ENCODE measurements at places on chromosomes 4 and X.
A peak's percentile ranks its signal among the peaks of the same experiment; 100 is the strongest.

GRCh38 chr4:53558065-53558801, 33.1 kb downstream of the LNX1 start:
- peak; percentile 87 for DNase-seq

GRCh38 chr4:38618505-38618904, 45.5 kb upstream of the KLF3 start:
- no peak for DNase-seq

- no peak for DNase-seq
Observed at GRCh38 chrX:82848111-82848510, 660.0 kb upstream of the POU3F4 start.

GRCh38 chr4:121728066-121728465, 31.3 kb upstream of the ANXA5 start:
- DNase-seq = peak; percentile 99

- peak; percentile 35 for DNase-seq
Observed at GRCh38 chr4:5824635-5825034, 68.3 kb downstream of the CRMP1 start.

DNA sequence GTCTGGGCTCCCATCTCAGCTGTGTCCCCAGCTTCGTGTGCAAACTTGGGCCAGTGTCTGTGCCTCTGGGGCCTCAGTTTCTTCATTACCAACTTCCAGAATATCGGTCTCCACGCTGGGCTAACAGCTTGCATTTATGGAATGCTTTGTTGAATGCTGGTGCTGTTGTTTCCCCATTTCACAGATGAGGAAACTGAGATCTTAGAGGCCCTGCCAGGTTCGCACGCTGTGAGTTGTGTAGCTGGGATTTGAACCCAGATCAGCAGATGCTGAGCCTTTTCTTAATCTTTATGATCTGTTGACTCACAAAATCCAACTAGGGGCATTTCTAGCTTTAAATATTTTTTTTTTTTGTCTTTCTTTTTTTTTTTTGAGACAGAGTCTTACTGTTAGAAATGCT, 101.5 kb upstream of the STX18 start:
- DNase-seq = no peak

DNA sequence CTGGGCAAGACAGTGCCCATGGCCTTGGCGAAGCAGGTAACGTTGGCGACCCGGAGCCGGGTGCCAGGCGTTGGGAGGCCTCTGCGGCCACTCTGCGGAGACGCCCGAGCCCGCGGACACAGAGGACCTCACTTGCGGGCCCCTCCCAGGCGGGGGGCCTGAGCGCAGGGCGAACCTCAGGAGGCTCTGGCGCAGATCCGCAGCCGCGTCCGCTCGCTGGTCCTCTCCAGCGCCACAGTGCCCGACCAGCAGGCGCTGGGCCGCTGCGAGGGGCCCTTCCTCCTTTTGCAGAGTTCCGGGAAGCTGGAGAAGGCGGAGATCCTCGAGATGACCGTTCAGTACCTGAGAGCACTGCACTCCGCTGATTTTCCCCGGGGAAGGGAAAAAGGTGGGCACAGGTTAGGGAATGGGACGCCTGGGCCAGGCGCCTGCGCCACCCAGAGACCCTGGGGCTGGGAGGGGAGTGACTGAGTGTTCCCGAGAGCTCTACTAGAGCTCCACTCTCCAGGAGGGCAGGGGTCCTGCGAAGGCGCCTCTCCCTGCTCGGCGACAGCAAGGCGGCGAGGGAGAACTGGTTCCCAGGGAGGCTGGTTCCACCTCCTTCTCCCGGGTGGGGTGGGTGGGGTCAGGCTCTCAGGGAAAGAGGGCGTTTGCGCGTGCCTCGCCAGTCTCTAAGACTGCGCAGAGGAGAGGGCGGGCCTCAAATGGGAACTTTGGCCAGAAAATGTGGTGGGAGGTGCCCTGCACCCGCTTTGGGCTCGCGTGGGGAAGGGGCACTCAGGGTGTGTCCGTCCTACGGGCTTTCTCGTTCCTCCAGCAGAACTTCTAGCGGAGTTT, 1.4 kb downstream of the HELT start:
- no peak for DNase-seq

GRCh38 chrX:42975906-42976305, 197.9 kb upstream of the PPP1R2C start:
- no peak for DNase-seq

- no peak for DNase-seq
Observed at GRCh38 chrX:77276742-77277141, 170.4 kb upstream of the FGF16 start.

GRCh38 chr4:113537628-113538027, 223.9 kb downstream of the CAMK2D start:
- no peak for DNase-seq

- DNase-seq = peak; percentile 1
Observed at GRCh38 chr4:104901438-104901837, 245.2 kb upstream of the TET2 start.

- DNase-seq = no peak
Observed at GRCh38 chrX:34053931-34054330, 78.2 kb downstream of the FAM47A start.

- DNase-seq = no peak
Observed at GRCh38 chrX:71282514-71283402, 677 bp upstream of the NONO start.

DNA sequence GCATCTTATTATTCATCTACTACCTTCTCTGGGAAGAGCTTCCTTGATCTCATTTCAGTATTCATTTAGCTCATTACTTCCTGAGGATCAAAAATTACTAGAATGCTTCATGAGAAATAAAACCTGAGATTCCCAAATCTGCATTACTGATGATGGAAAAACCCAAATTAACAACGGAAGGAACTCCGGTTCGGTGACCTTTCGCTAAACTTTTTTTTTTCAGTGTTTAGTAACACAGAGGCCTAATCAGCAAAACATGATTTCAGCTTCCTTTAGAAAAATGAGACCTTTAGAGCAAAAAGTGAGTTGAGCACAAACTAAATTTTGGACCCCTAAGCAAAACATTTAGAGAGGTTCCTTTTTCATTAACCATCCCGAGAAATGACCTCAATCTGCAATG, 229.2 kb downstream of the MAML3 start:
- DNase-seq = no peak

DNA sequence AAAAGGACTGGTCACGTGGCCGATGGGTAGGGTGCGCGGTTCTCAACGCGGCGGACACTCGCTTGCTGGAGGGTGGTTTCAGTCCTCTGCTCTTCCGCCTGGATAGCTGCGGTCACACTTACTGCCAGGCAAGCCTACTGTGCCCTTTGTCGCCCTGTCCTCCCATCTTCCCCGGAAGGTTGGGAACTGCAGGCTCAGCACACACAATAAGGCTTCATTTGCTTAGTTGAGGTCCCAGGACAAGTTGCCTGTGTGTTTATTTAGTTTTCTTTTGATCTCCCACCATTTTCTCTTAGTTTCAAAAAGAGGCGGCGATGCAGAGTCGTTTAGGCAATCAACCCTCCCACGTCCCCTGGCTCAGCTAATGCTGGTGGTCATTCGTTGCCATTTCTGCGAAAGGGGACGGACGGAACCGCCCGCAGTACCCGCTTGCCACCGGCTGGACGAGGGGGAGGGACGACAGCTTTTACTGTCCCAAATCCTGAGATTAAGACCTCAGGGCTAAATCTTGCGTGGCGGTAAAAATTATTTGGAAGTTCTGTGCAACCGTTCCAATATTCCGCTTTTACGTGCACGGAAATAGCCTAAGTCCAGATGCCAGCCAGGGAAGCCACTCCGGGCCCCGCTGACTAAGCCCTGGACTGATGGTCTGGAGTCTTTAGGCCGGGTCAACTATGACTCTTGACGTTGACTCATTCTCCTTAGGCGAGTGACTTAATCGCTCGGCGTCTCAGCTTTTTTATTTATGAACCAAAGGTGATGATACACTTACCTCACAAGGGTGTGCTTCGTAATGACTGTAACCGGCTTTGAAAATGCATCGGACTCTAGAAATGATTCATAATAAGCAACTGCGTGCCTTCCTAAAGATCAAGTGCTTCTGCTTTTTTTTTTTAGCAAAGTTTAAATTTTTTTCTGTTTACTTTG, 671 bp upstream of the EIF4E start:
- peak; percentile 90 for DNase-seq

- DNase-seq = peak; percentile 55
Observed at GRCh38 chrX:19566359-19567222, 51.3 kb upstream of the MAP3K15 start.

DNA sequence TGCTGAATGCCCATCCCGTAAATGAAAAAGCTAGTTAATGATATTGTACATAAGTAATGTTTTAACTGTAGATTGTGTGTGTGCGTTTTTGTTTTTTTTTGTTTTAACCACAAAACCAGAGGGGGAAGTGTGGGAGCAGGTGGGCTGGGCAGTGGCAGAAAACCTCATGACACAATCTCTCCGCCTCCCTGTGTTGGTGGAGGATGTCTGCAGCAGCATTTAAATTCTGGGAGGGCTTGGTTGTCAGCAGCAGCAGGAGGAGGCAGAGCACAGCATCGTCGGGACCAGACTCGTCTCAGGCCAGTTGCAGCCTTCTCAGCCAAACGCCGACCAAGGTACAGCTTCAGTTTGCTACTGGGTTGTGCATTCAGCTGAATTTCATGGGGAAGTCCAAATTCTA, at the start of gene SPP1:
Gene SPP1 (plus strand): TSS at position 249 of the 400 bp plus-strand sequence. CDS start 1,182 bp downstream, outside the sequence.
- DNase-seq = no peak

GRCh38 chrX:77505227-77505626, 58.0 kb downstream of the FGF16 start:
- DNase-seq = peak; percentile 53

- DNase-seq = peak; percentile 20
Observed at GRCh38 chr4:158193171-158193749, 17.0 kb upstream of the TMEM144 start.

DNA sequence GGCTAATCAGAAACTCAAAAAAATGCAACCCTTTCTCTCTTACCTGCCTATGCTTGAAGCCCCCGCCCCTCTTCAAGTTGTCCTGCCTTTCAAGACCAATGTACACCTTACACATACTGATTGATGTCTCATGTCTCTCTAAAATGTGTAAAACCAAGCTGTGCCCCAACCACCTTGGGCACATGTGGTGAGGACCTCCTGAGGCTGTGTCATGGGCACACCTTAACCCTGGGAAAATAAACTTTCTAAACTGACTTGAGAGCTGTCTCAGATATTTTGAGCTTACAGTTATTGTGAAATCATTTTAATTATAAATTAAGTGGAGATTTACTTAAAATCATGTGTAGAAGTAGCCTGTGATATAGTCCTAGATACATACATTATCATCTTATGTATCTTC, 22.2 kb downstream of the GUF1 start:
- DNase-seq = no peak

GRCh38 chrX:109485470-109486340, 3.8 kb upstream of the GUCY2F start:
- peak; percentile 59 for DNase-seq

DNA sequence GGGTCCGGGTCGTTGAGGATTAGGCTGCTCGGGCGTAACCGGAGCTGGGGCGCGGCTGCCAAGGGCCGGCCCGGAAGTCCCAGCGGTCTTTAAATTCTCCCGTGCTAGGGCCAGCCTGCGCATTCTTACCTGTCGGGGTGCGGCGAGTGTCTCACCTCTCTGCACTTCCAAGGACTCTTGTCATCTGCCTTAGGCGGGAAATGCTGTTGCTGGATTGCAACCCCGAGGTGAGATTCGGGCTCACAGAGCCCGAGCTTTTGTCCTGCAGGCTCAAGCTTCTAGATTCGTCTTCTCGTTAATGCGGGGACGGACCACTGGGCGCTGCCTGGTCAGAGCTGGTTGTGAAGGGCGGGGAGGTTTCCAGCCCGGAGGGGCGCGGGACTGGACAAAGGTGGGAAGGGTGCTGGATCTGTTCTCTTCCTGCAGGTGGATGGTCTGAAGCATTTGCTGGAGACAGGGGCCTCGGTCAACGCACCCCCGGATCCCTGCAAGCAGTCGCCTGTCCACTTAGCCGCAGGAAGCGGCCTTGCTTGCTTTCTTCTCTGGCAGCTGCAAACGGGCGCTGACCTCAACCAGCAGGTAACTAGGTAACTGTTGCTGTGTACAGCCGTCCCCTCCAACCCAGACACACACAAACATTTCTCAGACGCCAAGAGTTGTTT, at the start of gene ANKRD37:
Gene ANKRD37 (plus strand): TSS at position 118 of the 662 bp plus-strand sequence. CDS start 83 bp downstream, at position 201.
- DNase-seq = peak; percentile 38

DNA sequence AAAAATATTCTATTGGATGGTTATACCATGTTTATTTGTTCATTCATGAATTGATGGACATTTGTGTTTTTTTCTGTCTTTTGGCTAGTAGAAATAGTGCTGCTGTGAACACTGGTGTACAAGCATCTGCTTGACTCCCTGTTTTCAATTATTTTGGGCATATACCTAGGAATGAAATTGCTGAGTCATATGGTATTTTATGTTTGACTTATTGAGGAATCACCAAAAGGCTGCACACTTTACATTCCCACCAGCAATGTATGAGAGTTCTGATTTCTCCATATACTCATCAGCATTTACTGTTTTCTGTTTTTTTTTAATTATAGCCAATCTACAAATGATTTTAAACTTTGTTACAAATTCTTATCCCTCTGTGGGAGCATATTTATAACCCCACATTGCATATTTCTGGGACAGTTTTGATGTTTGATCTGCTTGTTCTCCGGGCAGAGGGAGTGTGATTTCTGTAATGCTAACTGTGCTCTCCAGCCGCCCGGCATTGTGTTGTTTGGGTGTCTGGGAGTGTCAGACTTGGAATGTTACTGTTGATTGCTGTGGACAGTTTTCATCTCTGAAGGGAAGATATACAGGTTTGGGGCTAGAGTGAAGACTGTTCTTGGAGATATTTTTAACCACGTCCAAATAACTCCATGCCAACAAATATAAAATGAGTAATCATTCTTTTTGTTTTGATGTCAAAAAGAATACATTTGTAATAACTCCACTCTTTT, 60.5 kb upstream of the PGRMC2 start:
- peak; percentile 73 for DNase-seq

GRCh38 chr4:185309770-185310169, 86.0 kb downstream of the LRP2BP start:
- no peak for DNase-seq

DNA sequence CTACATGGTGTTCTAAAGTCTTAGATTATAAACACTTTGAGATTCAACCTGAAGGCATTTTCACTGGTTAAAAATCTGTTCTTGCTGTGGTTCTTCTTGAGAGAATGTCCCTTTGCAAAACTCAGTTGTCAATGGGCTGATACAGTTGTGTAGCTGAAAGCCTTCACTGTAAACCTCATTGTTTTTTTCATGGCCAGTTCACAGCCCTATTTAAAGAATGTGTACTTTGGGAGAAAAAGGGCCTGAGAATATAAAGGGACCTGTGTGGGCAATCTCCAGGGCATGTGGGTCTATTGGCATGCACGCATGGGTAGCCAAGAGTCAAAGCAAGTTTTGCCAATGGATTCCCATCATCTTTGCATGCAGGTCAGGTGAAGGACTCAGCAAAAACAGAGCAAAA, 7.8 kb upstream of the MAP7D3 start:
- DNase-seq = no peak

GRCh38 chr4:6252051-6252450, 17.6 kb upstream of the WFS1 start:
- no peak for DNase-seq

DNA sequence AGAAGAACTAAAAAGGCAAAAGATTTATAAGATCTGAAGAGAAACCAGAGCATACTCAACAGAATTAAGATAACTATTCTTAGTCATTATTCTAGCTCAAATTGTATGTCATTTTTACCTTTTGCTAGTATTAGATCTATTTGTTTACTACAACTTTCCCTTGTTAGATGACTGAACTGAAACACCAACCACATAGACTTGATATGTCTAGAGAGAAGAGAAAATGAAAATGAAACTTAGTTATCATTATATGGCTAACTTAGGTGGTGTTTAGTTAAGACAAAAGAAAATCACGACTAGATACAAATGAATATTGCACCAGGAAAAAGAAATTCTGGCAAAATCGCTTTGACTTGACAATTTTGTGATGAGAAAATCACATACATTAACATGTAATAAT, 690.8 kb downstream of the PCDH18 start:
- no peak for DNase-seq

Measured in AG10803 (cell line).